ENCODE measurements at places on chromosomes 3 and 15.

DNA sequence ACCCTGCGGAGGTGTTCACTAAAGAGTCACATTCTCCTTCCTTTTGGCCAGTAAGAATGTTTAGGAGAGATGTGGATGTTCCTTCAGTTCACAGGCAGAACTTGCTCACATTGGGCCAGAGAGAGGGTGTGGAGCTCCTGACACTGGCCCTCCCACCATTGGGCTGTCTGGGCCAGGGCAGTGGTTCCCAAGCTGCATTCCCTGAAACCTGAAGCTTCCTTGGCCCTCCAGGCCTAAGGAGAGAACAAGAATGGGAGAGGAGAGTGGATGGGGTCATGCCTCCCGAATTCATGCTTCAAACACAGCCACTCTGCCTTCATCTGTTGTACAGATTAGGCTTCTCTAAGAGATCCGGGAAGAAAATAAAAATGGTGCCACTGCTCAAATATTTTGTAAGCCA is 257.4 kb downstream of the RORA start:
- no peak for DNase-seq

GRCh38 chr3:104149154-104149553 is 1217.6 kb upstream of the ALCAM start:
- no peak for DNase-seq

- no peak for DNase-seq
These were observed 5.4 kb upstream of the PLOD2 start for GRCh38 chr3:146166415-146166821.

GRCh38 chr15:67587331-67587730 is 44.8 kb downstream of the MAP2K5 start:
- DNase-seq: no peak

DNA sequence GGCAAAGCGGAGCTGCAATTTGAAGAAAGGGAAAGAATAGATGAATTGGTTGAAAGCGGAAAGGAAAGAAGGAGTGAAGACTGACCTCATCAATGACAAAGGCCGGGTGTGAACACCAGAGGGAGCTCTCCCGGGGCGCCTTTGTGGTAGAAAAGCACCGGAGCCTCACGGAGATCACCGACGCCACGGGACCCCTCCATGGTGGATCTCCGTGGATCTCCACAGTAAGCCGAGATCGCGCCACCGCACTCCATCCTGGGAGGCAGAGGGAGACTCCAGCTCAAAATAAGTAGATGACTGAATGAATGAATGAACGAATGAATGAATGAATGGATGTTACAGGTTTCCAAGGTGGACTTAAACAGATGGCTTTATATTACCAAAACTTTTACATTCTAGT is 25.0 kb downstream of the GPR160 start:
- no peak for DNase-seq

GRCh38 chr15:99763827-99764226 is 30.6 kb upstream of the LYSMD4 start:
- no peak for DNase-seq

Data from amygdala (tissue), 56 donors.